ENCODE measurements at places on chromosomes 6 and 20.

DNA sequence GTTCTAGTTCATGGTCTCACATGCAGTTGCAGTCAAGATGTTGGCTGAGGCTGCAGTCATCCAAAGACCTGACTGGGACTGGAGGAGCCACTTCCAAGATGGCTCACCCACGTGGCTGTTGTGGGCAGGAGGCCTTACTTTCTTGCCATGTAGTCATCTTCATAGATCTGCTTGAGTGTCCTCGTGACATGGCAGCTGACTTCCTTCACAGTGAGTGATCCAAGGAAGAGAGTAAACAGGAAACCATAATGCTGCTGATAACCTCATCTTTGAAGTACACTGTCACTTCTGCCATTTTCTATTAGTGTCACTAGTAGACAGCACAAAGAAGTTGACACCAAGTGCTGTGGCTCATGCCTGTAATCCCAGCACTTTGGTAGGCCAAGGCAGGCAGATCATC is 40.1 kb upstream of the AKIRIN2 start:
- no peaks in the 10 kb centered on the region for H3K4me1 ChIP-seq
- H3K27me3 ChIP-seq, result no peaks in the 10 kb centered on the region
- DNase-seq, result no peak
- no peak overlapping the region for H3K4me3 ChIP-seq
- H3K27ac ChIP-seq, result no peak overlapping the region

DNA sequence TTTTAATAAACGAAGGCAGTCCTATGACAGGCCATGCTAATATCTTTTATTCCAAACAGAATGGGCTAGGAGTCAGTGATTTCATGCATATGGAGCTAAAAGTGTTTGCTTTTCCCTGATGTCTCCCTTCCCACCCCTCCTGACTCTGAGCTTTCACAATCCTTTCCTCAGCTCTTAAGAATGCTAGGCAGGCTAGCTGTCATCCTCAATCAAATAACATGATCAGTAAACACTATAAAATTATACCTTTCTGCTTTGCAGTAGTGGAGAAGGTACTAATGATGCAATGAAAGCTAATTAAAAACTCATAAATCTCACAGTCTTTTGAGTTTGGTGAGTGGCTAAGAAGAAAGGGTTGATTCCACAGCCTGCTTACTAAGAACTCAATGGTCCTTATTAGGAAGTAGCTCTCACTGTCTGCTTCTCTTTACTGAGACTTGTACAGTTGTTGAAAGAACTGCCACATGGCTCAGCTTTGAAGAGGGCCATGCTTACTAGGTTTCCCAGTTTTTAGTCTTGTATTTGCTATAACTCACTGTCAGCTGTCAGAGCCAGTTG is 250.9 kb upstream of the JAG1 start:
- DNase-seq, result peak; percentile 32
- H3K36me3 ChIP-seq, result no peaks in the 10 kb centered on the region
- peak overlapping the region; percentile 56 for H3K27ac ChIP-seq
- H3K4me3 ChIP-seq, result no peak overlapping the region
- peaks cover 30% of the 10 kb centered on the region for H3K4me1 ChIP-seq
- no peaks in the 10 kb centered on the region for H3K27me3 ChIP-seq

DNA sequence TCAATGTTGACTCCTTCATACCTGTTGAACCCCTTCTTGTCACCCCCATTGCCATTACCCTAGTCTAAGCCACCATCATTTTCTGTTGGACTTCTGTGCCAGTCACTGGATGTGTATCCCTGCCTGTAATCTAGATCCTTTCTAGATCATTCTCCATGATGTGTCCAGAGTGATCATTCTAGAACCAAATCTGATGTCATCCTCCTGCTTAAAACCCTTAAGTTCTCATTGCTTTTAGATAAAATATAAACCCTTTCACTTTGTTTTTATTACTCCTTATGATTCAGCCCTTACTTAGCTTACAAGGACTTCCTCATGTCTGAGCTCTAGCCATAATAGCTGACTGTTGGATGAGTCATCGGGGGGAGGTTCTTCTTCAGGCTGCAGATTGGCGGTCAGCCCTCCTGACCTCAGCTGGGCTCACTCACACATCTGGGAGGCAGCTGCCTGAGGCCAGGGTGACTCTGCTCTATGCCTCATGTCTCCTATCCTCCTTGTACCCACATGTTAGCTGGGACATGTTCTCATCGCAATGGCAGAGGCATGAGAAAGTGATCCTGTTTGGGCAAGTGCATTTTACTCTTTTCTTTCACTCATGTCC is 287.6 kb downstream of the ESR1 start:
- no peaks in the 10 kb centered on the region for H3K27me3 ChIP-seq
- DNase-seq, result peak; percentile 90
- H3K4me1 ChIP-seq, result peaks cover 12% of the 10 kb centered on the region
- H3K4me3 ChIP-seq, result no peak overlapping the region

DNA sequence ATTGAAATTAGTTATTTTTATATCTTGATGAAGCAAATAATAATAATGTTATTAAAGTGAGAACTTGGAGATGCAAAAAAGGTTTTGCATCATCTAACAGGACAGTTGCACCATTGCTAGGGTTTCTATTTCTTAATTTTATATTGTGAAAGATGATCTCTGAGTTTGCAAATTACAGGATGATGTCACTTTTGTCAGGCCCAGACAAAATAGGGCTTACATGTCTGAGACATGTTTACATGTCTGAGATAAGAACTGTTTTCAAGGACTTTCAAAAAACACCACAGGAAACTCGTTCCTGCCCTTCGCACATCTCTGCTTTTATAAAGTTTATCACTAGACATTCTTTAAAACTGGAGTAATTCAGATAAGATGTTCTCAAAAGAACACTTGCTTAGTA is 1075.8 kb upstream of the MANEA start:
- no peak overlapping the region for H3K4me3 ChIP-seq
- H3K36me3 ChIP-seq, result no peaks in the 10 kb centered on the region
- H3K27ac ChIP-seq, result peak overlapping the region; percentile 57
- H3K4me1 ChIP-seq, result peaks cover 8% of the 10 kb centered on the region
- peak; percentile 47 for DNase-seq
- no peaks in the 10 kb centered on the region for H3K27me3 ChIP-seq

GRCh38 chr6:24875534-24875901 is 60.2 kb downstream of the RIPOR2 start:
- H3K36me3 ChIP-seq, result no peaks in the 10 kb centered on the region
- no peak for DNase-seq
- H3K27ac ChIP-seq, result peak overlapping the region; percentile 78
- H3K4me3 ChIP-seq, result no peak overlapping the region

DNA sequence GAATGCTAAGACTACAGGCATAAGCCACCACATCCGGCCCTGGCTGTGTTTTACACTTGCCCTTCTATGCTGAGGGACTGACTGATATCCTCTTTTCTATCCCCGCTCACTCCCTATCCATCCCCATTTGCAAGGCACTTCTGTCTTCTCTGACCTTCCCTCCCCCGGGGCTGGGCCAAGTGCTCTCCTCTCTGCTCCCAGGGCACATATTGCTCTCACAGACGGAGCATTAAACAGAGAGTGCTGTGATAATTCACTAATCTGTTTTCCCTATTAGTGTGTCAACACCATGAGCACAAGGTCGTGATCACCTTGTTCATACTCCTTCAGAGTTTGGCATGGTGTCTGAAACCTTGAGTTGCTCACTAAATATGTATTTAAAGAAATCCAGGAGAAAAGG is 9.0 kb upstream of the SLC2A12 start:
- no peaks in the 10 kb centered on the region for H3K27me3 ChIP-seq
- no peaks in the 10 kb centered on the region for H3K36me3 ChIP-seq
- no peak for DNase-seq
- H3K4me3 ChIP-seq, result no peak overlapping the region

GRCh38 chr6:72283571-72283970 is 338.3 kb upstream of the KCNQ5 start:
- H3K36me3 ChIP-seq, result no peaks in the 10 kb centered on the region
- no peak for DNase-seq
- no peaks in the 10 kb centered on the region for H3K4me1 ChIP-seq
- no peaks in the 10 kb centered on the region for H3K27me3 ChIP-seq
- no peak overlapping the region for H3K27ac ChIP-seq

DNA sequence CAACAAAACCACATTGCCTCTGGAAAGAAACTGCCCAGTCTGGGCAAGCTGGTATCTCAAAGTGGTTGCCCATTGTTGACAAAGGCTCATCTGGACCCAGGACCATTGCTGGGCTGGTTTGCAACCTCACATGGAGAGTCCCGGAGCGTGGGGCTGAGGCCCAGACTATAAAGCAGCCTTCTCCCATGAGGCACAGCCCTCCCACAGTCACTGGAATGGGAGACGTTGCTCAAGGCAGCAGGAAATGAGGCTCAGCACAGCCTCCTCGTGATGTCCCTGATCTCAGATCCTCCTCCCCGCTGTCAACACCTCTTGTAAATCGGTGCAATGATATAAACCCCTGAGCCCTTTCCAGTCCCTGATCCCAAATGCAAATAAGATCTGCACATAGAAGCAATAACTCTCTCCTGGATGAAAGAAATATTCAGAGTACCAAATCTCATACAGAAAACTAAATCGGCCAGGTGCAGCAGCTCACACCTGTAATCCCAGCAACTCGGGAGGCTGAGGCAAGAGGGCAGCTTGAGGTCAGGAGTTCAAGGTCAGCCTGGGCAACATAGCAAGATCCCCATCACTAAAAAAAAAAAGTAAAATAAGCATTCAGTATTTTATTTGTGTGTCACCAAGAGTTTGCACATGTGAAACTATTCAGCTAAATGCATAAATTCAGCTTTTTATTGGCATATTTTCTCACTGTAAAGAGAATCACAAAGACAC is 103.0 kb upstream of the RREB1 start:
- no peak for DNase-seq
- no peaks in the 10 kb centered on the region for H3K36me3 ChIP-seq
- no peaks in the 10 kb centered on the region for H3K4me1 ChIP-seq
- no peak overlapping the region for H3K27ac ChIP-seq

GRCh38 chr6:56690519-56691285 is 48.0 kb upstream of the DST start:
- H3K4me1 ChIP-seq, result peaks cover 29% of the 10 kb centered on the region
- H3K27me3 ChIP-seq, result no peaks in the 10 kb centered on the region
- H3K36me3 ChIP-seq, result no peaks in the 10 kb centered on the region
- no peak for DNase-seq

- no peaks in the 10 kb centered on the region for H3K4me1 ChIP-seq
- DNase-seq, result peak; percentile 3
- H3K36me3 ChIP-seq, result no peaks in the 10 kb centered on the region
- no peaks in the 10 kb centered on the region for H3K27me3 ChIP-seq
- no peak overlapping the region for H3K27ac ChIP-seq
These were observed 1004.9 kb upstream of the ADGRB3 start for GRCh38 chr6:67630146-67630545.

- no peak overlapping the region for H3K4me3 ChIP-seq
- no peaks in the 10 kb centered on the region for H3K36me3 ChIP-seq
- H3K27me3 ChIP-seq, result no peaks in the 10 kb centered on the region
- no peaks in the 10 kb centered on the region for H3K4me1 ChIP-seq
- no peak for DNase-seq
These were observed 238.1 kb downstream of the LAMA2 start for GRCh38 chr6:129120856-129121638.

DNA sequence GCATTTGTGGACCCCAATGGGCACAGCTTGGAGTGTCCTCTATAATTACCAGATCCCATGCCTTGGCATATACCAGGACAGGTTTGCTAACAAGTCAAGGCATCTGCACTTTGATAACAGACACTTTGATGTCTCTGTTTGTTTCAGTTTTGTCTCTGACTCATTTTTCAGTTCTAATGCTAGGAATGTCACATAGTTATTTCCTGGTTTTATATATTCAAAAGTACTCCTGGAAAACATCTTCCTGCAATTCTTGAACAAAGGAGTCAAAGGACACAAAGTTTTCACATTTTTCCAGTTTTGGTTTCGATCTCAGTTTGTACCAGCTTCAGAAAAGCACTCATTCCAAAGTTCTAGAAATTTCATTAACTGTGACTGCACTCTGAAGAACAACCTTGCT is 188.1 kb downstream of the FOXC1 start:
- H3K4me3 ChIP-seq, result no peak overlapping the region
- H3K36me3 ChIP-seq, result no peaks in the 10 kb centered on the region
- DNase-seq, result no peak
- H3K27me3 ChIP-seq, result no peaks in the 10 kb centered on the region

DNA sequence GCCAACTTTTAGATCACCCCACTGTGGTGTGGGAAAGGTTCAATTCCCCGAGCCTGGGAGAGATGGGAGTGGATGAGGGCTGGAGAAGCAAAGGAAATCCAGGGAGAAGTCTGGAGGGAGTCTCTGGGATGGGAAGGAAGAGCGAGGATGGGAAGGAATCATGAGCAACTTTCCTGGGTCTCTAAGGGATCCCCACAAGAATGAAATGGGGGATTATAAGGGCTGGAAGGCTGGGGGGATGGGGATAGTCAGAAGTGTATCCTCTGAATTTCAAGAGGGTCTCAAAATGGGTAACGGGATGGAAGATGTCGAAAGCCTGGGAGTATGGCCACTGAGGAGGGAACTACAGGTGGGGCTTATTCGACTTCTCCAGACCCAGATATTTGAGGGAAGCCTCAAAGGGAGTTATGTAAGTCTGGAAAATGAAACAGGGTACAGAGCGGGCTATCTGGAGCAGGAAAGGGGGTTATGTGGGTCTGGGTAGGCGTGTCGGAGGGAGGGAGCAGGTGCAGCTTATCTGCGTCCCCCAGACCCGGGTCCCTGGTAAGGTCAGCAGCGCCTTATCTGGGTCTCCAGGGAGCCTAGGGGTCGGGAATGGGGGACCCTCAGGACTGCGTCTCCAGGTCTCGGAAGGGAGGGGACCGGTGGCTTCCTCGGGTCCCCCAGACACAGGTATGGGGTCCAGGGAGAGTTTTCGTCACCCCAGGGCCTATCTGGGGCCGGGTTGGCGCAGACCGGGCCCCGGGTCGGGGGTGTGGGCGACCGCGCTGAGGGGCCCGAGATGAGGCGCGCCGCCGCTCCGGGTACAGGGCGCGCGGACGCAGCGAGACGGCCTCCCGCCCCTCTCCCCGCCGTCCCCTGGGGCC is 550 bp downstream of the PLAGL2 start:
- H3K27ac ChIP-seq, result peak overlapping the region; percentile 99
- DNase-seq, result peak; percentile 40

GRCh38 chr6:30991891-30992290 is 8.4 kb downstream of the MUC21 start:
- H3K4me1 ChIP-seq, result no peaks in the 10 kb centered on the region
- no peaks in the 10 kb centered on the region for H3K27me3 ChIP-seq
- no peak overlapping the region for H3K4me3 ChIP-seq
- no peaks in the 10 kb centered on the region for H3K36me3 ChIP-seq

- peak overlapping the region; percentile 93 for H3K27ac ChIP-seq
- no peaks in the 10 kb centered on the region for H3K36me3 ChIP-seq
- H3K4me1 ChIP-seq, result peaks cover 5% of the 10 kb centered on the region
- H3K27me3 ChIP-seq, result no peaks in the 10 kb centered on the region
- peak; percentile 63 for DNase-seq
- H3K4me3 ChIP-seq, result peak overlapping the region; percentile 81
These were observed 112.0 kb upstream of the BEND6 start for GRCh38 chr6:56842686-56843475.

- no peak for DNase-seq
- H3K27me3 ChIP-seq, result no peaks in the 10 kb centered on the region
- H3K27ac ChIP-seq, result no peak overlapping the region
- H3K36me3 ChIP-seq, result no peaks in the 10 kb centered on the region
- no peak overlapping the region for H3K4me3 ChIP-seq
- H3K4me1 ChIP-seq, result no peaks in the 10 kb centered on the region
These were observed 92.4 kb downstream of the PRND start for GRCh38 chr20:4813863-4814695.

All from hepatocyte (in vitro differentiated cells).